ENCODE measurements at places on chromosomes 6 and 20.

DNA sequence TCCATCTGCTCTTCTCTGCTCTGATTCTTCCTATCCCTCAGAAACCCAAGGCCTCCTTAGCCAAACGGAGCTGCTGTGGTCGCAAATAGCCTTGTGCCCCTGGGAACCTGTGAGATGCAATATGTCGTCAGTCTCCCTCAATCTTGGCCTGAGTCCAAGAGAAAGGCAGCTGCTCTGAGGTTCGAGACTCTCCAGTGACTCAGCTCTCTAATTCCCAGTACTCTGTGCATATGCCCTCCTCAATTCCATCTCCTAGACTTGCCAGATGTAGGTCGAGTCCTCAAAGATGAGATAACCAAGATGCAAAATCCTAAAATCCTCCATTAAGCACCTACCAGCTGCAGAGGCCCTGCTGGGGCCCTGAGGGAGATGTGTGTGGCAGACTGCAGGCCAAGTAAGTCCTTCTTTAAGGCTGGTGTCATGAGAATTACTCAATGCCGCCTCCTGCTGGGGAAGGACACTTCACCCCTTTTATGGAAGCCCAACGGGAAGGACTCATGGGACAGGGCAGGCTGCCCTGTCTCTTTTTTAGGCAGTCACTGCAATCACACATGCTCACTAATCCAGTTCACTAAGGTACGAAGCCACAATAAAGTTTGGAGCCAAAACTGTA, 28.5 kb downstream of the C6orf15 start:
- no peak for DNase-seq

DNA sequence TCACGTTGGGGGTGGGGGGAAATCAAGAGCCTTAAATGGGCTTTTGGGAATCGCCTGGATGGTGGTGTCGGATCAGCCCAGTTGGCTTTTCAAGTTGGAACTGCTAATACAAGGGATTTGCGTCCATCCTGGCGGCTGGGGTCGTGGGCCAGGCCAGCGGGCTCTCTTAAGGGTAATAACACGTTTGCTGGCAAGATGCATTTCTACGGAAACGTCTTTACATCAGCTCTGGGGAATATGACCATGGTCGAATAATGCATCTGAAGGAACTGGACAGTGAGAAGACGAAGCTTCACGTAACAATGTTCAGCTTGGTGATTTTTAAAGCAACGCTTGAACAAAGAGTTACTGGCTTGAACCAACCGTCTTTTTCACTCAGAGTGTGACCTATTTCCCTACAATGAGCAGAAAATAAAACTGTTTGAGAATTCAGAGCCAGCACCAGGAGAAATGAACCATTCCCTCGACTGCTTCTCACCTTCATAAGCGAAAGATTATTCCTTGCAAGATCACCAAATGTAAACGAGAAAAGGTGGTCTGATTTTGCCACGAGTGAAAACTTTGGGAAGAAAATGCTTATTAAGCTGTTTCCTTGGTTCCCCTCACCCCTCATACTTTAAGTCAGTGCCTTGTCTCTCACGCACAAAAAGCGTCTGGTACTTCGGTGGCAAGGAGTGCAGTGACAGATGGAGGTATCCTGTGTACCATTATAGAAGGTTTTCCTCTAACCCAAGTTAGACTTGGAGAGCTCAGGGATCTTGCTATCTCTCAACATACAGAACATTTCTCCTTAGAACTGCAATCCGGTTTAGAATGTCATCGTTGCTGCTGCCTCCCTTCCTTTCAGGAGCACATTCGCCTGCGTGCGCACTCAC, 1.4 kb upstream of the MARCKS start:
- peak; percentile 23 for DNase-seq

DNA sequence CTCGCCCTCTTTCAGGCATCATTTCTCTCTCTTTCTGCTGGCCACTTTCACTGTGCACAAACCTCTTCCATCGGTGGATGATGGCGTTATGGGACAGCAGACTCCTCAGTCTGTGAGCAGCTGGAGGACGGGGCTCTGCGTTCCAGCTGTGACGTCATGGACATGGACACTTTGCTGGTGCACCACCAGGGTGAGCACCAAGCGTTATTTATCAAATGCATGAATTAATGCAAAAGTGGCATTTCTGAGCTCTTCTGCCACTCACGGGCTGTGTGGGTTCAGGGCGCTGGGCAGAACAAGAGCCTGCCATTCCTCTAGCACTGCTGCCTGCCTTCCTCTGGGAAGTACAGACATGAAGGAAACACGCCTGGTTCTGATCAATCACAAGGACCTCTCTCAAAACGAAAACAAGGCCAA, 82.9 kb upstream of the MPC1 start:
- DNase-seq: no peak

GRCh38 chr6:5961836-5962235, 44.9 kb downstream of the NRN1 start:
- no peak for DNase-seq

DNA sequence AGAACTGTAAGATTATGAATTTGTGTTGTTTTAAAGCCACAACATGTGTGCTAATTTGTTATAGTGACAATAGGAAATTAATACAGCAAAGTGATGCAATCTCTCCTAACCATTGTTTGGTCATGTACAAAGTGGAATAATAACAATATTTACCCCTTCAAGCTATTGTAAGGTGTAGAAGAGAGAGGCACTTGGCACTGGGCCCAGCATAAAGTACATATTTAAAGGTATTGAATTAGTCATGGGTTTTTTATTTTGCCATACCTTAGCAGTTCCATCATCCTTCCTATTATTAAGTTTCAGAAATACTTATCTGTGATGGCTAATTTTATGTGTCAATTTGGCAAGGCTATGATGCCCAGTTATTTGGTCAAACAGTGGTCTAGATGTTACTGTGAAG, 322.4 kb upstream of the TSHZ2 start:
- DNase-seq: no peak

GRCh38 chr6:41504466-41505121, 41.6 kb upstream of the FOXP4 start:
- DNase-seq: no peak

DNA sequence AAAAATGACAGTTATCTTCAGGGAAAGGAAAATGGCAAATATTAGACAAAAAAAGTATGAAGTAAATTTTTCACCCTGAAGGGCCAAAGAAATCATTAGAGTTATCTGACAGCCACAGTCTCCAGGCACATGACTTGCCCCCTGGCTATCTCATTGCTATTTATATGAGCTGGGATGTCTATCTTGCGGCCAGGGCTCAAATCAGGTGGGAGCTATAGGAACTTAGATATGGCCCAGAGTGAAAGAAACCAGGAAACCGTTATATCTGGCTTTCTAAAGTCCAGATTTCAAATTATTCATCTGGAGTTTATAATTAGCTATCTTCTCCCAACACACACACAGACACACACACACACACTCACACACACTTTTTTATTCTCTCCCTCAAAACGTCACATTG, 135.3 kb upstream of the EEF1E1 start:
- DNase-seq: no peak

DNA sequence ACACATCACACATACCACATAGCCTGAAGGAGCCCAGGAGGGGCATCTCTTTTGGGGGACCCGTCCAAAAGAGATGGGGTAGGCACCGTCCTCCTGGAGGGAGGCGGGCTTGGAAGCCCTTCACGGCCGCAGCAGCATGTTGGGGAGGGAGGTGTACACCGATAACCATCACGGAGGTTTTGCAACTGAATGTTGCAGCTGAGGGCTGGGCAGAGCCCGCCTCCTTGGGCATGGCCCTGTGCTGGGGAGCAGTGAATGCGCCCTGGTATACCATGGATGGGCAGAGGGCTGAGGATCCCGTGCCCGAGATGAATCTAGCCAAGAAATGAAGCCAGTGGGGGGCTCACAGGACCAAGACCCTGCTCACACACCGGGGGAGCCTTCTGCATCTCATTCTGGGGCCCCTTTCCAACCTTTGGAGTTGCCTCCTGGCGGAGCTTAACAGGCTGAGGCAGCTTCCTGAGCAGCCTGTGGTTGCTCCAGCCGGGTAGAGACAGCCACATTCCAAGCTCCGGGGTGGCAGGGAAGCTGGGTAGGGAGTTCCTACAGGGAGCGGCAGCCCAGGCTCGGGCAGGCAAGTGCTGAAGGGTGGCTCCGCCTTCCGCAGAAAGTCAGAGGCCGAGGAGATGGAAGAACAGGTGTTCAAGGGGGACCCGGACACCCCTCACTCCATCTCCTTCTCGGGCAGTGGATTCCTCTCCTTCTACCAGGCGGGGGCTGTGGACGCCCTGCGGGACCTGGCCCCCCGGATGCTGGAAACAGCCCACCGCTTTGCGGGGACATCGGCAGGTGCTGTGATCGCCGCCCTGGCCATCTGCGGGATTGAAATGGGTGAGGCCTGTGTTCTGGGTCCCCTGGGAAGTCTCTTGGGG, at the start of gene PNPLA1:
PNPLA1 (plus strand) TSS at position 227 of the 872 bp plus-strand sequence; CDS start at position 627, 400 bp downstream.
- no peak for DNase-seq
